ENCODE measurements at places on chromosomes 12 and 14. TPM values are rescaled to one million over a fixed set of nuclear protein-coding genes. Genes with fewer than 3 reads are reported as not detected.

The DPY19L2 gene
- total RNA-seq, result not detected

The KRT85 gene
- not detected for total RNA-seq

The CAPZA3 gene
- not detected for total RNA-seq

The PPP4R4 gene
- total RNA-seq, result not detected

The TMEM30B gene
- 1.3 TPM for total RNA-seq

The RHOF gene
- total RNA-seq, result 177 TPM

The TESPA1 gene
- total RNA-seq, result 39.9 TPM

The STAC3 gene
- total RNA-seq, result 4.1 TPM

The INHBE gene
- not detected for total RNA-seq

The CDH24 gene
- total RNA-seq, result 4.9 TPM

The SLC7A8 gene
- 1.0 TPM for total RNA-seq

The METTL17 gene
- 74.1 TPM for total RNA-seq

The PTPN21 gene
- not detected for total RNA-seq

The GLT1D1 gene
- total RNA-seq, result 0.33 TPM

The DEGS2 gene
- total RNA-seq, result 0.60 TPM

The PMCH gene
- not detected for total RNA-seq

The MYF6 gene
- not detected for total RNA-seq
